ENCODE measurements at places on chromosomes 7 and 10. TPM values are rescaled to one million over a fixed set of nuclear protein-coding genes. Genes with fewer than 3 reads are reported as not detected.

The ERVW-1 gene
- total RNA-seq, result not detected

The LBX1 gene
- total RNA-seq, result 0.15 TPM

The GHRHR gene
- total RNA-seq, result not detected

The ITGB8 gene
- 4.9 TPM for total RNA-seq

The ARHGEF35 gene
- 12.0 TPM for total RNA-seq

The MRC1 gene
- 0.21 TPM for total RNA-seq

The STRIP2 gene
- 5.1 TPM for total RNA-seq

The CHAT gene
- not detected for total RNA-seq

The UPK3B gene
- total RNA-seq, result 9.8 TPM

The SORBS1 gene
- total RNA-seq, result 29.4 TPM

The DKK1 gene
- 563 TPM for total RNA-seq

The ZDHHC6 gene
- total RNA-seq, result 40.3 TPM

The NPSR1 gene
- total RNA-seq, result not detected

The AOC1 gene
- 0.15 TPM for total RNA-seq

DNA sequence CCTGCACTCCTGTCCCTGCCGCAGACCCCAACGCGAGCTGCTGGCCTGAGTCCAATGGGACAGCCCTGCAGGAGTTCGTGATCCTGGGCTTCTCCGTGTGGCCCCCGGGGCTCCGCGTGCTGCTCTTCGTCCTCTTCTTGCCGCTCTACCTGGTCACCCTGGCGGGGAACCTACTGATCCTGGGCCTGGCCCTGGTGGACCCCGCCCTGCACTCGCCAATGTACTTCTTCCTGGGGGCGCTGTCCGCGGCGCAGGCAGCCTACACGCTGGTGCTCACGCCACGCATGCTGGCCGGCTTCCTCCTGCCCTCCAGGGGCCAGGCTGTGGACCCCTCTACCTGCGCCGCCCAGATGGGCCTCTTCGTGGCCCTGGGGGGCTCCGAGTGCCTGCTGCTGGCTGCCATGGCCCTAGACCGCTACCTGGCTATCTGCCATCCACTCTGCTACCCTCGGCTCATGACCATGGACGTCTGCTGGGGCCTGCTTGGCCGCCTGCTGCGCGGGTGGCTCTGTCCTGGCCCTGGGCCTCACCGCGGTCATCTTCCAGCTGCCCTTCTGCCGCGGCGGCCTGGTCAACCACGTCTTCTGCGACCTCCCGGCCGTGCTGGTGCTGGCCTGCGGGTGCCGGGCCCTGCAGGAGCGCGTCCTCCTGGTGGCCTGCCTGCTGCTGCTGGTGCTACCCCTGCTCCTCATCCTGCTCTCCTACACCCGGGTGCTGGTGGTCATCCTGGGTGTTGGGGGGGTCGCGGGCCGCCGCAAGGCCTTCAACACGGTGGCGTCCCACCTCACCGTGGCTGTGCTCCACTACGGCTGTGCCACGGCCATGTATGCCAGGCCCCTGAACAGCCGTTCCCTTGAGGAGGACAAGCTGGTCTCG is 71.7 kb downstream of the RBAK start:
- no peak for DNase-seq

DNA sequence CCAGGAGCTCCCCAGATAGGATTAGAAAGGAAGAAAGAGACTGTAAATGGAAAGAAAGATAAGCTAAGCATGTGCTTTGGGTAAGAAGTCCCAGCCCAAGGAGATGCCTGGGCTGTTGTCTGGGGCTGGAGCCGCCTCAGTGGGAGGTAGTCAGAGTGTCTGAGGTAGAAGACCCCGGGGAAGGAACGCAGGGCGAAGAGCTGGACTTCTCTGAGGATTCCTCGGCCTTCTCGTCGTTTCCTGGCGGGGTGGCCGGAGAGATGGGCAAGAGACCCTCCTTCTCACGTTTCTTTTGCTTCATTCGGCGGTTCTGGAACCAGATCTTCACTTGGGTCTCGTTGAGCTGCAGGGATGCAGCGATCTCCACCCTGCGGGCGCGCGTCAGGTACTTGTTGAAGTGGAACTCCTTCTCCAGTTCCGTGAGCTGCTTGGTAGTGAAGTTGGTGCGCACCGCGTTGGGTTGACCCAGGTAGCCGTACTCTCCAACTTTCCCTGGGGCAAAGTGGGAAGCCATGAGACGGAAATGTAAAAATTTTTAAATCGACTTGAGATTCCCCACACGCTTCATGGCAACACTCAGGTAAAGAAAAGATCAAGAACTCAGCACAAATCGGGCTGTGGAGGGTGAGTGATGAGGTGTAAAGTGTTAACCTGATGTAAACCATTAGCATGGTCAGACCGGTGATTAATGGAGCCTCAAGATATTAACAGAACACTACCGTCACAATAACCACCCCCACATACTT is 1.3 kb downstream of the HOXA1 start:
- DNase-seq, result no peak

- no peak for DNase-seq
Measured at GRCh38 chr10:24908793-24909423, 43.5 kb downstream of the PRTFDC1 start.

GRCh38 chr7:155758348-155758747 is 53.9 kb downstream of the SHH start:
- no peak for DNase-seq

GRCh38 chr10:51659344-51659743 is 40.1 kb downstream of the CSTF2T start:
- DNase-seq, result no peak

- no peak for DNase-seq
Measured at GRCh38 chr10:29585488-29585976, 49.2 kb downstream of the SVIL start.

DNA sequence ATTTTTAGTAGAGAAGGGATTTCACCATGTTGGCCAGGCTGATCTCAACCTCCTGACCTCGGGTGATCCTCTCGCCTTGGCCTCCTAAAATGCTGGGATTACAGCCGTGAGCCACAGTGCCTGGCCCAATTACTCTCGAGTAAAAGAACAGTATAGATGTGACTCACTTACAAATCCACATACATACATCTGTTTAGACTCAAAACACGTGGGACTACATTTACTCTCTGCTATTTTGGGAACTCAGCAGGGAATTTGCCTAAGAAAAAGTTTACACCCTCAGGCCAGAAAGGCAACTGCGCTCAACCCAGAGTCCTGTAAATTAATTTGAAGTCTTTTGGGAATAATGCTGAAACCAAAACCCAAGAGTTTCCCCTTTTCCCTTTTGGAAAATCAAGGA is 289.7 kb downstream of the KLF6 start:
- DNase-seq, result no peak

GRCh38 chr10:113047605-113047962 is 97.5 kb downstream of the TCF7L2 start:
- DNase-seq, result no peak

DNA sequence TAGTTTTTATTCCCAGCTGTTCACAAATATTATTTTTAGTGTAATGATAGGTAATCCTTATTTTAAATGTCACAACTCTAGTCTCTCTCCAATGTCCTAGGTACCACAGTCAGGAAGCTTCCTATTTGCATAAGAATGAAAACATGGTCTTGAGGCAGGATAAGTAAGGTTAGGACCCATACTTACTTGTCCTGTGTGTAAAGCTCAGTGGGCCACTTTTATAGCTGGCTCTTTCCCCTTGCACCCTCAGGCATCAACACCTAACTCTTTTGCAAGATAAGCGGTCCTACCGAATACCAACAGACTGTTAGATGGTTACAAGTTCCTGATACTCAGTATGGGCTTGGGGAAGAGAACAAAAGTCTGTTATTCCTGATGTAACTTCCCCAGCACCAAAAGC is 986.9 kb downstream of the NRG3 start:
- DNase-seq, result no peak

DNA sequence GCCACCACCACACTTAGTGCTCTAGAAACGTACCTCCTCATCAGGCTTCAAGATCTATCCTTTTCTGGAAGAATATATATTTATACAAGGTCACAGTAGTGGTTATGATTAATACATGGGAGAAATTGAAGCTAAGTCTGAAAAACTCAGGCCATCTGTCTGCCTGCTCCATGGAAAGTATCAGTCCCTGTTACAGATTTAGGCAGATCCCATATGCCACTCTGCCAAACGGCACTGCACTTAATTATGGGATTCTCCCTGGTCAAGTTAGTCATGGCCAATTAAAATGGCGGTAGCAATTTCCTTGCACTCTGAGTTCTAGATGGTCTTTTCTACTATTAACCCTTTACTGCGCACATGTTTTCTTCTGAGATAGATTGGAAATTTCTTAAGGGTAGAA is 740.0 kb downstream of the SUGCT start:
- no peak for DNase-seq

- DNase-seq, result no peak
Measured at GRCh38 chr10:118339111-118339510, 3.0 kb downstream of the FAM204A start.

- no peak for DNase-seq
Measured at GRCh38 chr10:48523212-48523819, 81.6 kb downstream of the ARHGAP22 start.

DNA sequence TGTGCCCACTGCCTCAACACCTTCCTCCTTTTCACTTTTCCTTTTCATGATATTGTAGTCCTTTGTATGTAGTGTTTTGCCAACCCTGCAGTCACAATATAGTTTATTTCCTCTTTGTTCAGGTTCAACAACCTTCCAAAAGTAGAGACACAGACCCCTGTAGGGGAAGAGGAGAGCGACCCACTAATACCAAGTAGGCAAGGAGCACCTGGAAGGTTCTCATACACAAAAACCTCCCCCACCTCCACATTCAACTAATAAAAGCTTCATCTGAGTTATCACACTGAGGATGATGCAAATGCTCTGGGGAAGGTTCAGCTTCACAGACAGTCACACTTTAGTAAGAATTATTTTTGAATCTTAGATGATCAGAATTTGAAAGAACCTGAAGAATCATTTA is 41.6 kb downstream of the PIK3AP1 start:
- no peak for DNase-seq

GRCh38 chr7:139753081-139753692 is 24.6 kb downstream of the HIPK2 start:
- no peak for DNase-seq

DNA sequence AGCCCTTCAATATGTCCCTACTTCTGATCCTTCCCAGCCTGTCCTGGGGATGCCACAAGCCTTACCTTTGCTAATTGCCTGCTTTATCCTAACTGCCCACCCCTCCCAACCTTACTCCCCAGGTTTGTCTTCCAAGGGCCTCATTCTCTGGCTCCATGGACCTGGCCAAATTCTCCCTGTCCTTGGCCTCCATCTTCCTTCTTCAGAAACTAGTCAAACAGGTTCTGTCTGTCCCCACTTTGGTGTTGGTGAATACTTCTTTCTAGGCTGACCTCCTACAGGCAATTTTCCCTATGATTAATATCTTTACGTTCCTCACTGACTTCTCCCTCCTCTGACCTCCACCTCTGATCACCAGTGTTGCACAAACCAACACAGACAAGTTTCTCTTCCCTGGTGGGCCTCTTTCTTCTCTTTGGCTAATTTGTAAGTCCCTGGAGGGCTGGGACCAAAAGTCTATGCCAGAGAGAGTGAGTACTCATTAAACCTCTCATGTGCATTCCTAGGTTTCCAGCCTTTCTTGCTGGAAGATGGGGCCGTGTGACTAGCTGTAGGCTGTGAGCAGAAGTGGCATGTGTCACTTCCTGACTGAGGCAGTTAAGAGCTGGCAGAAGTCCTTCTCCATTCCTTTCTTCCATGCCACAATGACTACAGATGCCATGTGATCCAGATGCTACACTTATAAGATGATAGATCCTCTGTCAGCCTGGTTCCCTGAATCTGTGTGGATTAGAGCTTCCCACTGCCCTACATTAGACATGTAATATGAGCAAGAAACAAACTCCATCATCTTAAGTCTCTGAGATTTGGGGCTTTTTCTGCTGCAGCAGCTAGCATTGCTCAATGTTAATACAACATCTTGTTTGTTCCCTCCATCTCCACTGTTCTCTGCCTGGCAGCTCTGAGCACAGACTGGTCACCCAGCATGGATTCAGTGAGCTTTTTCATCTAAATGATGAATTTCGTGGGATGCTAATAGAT is 382.7 kb downstream of the RPS24 start:
- DNase-seq, result no peak

DNA sequence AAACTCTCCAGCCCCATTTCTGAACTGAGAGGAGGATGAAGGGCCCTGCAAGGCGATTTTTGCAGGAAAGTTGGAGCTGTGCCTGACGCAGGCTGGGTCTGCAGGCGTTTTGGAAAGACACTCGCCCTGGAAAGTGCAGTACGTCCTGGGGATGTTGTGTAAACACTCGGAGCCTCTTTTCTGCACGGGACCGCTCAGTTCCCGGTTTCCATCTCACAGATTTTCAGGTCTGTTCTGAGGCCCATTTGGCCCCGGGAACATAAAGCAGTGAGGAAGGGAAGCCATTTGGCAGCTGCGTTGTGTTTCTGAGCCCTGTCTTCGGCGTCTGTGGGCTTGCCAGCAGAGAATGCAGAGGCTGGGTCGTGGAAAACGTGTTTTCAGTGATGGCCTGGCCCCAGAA is 655.0 kb upstream of the MGMT start:
- DNase-seq, result no peak

GRCh38 chr10:44462338-44462914 is 77.5 kb upstream of the CXCL12 start:
- DNase-seq, result no peak

GRCh38 chr10:24793648-24794379 is 70.1 kb upstream of the ARHGAP21 start:
- DNase-seq, result no peak

DNA sequence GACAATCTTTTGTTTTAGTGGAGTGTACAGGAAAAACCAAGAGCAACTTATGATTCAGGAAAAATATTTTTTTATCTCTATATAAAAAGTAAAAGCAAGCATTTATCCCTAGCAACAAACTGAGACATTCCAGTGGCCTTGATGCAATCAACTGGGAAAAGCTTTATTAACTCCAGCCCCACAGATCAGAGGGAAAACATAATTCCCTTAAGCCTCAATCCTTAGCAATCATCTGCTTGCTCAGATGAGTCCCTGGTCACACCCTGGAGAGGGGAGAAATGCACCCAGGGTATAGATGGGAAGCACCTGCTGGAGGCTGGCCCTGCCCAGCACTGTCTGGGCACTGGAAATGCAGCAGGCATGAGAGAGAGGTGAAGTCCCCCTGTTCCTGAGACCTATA is 636.6 kb downstream of the TNS3 start:
- no peak for DNase-seq

- no peak for DNase-seq
Measured at GRCh38 chr10:32156031-32156495, 99.8 kb upstream of the KIF5B start.

- DNase-seq, result no peak
Measured at GRCh38 chr7:157493776-157494175, 157.0 kb downstream of the DNAJB6 start.

DNA sequence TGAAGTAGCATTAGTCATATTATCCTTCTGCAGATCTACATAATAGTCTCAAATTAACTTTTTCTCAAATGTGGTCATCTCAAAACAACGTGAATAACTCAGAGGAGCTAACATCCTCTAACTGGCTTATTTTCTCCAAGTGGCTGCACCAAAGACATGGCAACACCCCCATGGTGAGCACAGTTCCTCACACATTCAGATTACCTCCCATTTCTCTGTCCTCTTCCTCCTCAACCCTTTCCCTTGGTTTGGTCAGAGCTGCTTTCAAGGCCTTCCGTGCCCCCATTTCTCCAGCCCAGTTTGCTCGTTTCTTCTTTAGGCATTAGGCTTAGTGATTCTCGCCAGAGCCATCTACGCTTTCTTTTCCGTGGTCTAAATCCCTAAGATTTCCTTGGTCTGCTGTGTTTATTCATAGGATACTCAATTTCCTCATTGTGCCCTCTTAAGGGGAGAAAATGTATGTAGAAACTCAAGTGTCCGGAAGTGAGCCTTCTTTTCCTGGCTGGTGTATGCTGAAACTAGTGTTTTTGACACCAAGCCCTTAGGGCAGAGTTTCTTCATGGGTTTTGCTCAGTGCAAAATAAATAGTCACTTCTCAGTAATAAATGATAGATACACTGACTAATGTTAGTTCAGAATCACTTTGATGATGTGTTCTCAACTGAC is 2.6 kb downstream of the MET start:
- no peak for DNase-seq
